ENCODE measurements at places on chromosomes 3 and 15.

DNA sequence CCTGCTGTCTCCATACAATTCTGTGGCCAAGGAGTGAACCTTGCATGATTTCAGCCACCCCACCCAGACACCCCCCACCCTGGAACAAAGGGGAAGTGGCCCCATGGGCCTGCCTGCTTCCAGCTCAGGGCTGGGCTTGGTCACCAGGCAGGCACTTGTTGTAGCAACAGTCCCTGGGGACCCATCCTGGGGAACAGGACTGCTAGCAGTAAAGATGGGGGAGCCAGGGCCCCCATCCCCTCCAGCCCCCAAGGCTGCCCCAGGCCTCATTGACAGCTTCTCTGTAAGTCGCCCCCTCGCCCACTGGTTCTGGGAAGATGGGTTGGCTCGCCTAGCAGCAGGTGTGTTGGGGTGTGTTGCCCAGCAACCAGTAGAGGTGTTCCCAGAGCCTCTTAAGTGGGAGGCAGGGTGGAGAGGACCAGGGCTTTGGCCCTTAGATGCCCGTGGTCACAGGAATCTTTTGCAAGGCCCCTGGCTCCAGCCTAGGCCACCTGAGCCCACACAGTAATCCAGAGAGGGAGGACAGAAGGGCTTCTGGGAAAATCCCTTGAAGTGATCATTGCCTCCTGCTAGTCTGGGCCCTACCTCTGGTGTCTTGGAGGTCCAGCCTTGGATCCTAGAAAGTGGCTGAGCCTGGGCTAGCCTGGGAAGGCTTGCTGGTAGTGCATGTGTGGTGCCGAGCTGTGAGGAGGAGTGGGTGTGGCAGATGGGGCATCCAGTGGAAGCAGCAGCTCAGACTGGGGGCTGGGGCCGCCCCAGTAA, 48.9 kb downstream of the CYP11A1 start:
- DNase-seq = no peak

- DNase-seq = peak; percentile 92
These were observed 28.7 kb downstream of the HDGFL3 start for GRCh38 chr15:83178869-83179325.

DNA sequence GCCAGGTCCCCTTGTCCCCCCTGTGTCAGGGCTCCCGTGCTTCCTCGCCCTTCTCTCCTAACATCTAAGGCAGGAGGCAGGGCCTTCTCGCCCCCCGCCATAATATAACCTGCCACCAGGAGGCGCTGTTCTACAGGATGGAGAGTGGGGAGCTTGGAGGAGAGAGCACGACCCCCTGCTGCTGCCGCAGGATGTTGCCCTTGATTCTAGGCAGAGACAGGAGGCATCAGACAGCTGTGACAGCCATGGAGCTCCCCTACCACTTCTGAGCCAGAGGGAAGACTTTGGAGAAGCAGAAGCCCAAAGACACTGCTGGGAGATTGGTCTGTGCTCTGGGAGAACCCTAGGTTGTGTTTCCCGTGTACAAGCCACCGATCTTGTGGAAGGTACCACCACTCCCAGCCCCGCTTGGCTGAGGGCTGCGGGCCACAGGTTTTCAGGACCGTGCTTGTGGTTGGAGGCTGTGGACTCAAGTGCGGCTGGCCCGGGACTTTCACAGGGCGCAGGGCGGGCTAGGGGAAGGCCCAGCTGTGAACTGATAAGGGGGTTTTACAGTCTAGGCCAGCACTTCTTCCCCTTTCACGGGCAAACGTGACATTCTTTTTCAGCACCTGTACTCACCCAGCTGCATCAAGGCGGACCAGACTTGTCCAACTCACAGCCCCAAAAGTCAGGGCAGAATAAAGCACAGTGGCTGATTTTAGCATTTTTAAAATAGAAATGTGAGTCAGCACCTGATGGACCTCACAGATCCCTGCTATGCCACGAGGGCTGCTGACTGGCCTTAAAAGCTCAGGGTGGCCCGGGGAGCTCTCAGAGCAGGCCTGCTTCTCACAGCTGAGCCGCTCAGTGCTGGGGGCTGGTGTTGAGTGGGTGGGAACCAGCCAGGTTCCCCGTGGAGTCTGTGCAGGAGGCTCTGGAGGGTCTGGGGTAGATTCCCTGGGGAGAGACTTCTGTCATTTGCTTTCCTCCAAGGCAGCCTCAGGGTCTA, 2.6 kb upstream of the TIGIT start:
- DNase-seq = peak; percentile 47

DNA sequence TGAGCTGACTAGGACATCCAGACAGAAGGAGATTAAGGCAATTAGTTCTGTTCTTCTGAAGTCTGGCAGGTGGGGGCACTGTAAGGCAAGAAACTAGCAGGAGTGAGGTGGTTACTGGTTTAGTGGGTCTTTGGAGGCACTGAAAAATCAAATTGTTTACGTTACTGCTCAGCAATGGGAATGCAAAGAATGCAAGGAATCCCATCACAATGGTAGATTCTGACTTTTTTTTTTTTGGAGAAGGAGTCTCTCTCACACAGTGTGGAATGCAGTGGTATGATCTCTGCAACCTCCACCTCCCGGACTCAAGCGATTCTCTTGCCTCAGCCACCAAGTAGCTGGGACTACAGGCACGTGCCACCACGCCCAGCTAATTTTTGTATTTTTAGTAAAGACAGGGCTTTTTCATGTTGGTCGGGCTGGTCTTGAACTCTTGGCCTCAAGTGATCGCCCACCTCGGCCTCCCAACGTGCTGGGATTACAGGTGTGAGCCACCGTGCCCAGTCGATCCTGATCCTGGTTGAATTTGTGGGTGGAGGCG, 16.4 kb downstream of the FAM107A start:
- no peak for DNase-seq

GRCh38 chr3:72745146-72745999, 102.9 kb downstream of the SHQ1 start:
- DNase-seq = peak; percentile 4

DNA sequence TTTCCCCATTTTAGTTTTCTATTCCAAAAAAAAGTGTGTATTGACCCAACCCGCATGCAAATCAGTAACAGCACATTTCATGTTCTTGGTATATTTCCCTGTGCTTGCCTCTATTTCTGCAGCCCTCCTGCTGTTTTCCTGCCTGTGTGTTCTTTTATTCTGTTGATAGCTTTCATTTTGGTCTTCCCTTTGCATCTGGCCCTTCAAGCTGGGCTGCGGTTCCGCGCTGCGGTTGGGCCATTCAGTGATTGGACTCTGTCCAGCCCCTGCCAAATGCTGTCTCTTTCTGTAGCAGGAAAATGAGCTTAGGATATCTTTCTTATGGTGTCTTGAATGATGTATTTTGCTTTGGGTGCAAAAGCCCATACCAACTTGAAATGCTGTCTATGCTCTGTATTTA, 49.9 kb downstream of the ZNF621 start:
- no peak for DNase-seq

DNA sequence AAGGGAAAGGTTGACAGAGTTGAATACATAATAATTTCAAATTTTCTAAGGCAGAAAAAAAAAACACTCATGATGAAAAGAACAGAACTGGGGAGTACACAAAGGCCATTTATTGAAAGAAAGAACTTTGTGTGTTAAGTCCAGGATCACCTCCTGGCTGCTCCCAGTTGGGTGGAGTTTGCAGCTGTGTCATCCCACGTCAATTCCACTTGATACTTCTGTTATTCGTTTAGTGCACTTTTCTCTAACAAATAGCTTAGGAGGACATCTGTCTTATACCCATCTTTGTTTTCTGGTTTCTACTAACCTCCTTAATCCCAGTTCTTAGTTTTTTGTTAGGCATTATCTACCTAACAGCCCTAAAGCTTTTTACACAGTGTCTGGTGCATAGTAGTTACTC, 44.7 kb downstream of the SGO1 start:
- DNase-seq = no peak

DNA sequence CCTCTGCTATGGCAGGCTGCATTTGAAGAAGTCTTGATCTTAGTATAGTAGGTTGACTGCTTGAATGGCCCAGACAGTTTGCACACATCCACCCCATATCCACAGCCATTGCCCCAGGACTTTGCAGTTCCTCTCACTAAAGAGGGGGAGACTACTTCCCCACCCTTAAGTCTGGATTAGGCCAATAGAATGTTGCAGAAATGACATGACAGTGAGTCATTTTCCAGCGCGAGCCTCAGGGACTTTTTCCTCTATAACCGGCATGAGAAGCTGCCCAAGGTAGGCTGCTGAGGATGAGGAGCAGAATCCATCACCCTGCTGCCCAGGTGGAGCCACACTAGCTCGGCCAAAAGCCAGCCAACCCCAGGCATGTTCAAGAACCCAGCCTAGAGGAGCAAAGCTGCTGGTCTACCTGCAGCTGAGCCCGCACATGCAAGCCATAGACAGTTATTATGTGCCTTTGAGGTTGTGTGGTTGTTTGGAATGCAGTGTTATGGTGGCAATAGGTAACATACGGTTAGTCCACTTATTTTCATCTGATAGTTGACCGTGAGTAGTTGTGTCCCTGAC, 113.9 kb downstream of the TLE3 start:
- DNase-seq = no peak

DNA sequence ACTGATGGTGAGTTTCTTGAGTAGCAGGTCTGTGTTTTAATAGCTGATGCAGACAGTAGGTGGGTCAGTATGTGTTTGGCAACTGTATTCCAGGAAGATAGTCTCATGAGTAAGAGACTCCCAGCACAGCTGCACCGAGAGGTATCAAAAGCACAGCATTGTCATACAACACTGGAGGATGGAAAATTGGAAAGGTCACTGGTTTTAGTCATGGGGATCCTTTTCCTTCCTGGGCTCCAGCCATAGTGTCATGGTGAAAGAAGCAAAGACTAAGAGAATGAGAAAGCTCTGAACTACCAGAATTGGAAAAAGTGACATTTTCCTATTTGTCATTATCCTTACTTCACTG, 61.5 kb downstream of the P3H2 start:
- DNase-seq = no peak

GRCh38 chr3:86547692-86548091, 443.3 kb downstream of the VGLL3 start:
- no peak for DNase-seq

DNA sequence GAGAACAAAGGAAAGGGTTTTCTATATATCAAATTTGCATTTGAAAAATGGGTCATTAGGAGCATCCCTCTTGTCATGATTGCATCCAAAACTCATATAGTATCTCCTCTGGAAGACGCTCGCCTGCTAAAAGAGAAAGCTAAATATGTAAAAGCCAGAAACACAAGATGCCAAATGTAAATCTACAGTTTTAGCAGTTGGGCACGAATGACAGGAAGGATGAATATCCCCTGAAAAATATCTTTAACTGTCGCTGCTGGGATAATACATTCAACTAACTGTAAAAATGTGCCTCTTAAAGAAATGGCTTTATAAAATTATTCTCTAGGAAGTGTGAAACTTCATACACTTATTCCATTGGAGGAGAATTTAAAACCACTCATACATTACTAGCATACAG, 101.7 kb downstream of the DCLK3 start:
- no peak for DNase-seq

GRCh38 chr3:147390589-147391569, 15.5 kb downstream of the ZIC4 start:
- no peak for DNase-seq

DNA sequence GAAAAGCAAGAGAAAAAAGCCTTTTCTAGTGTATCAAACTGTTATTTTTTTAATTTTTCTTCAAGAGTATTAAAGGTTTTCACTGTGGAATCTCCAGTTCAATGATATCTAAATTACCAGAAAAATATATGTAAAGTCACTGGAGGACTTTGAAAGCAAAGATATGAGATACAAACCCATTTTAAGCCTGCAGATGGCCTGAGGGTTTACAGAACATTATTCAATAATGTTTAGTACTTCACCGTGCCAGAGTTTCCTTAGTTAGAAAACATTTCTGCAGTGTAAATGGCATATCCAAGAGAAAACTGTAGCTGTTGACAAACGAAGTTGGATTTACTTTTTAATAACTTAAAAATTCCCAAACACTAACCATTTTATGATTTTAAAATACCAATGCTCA, 529.4 kb upstream of the AGTR1 start:
- DNase-seq = no peak

DNA sequence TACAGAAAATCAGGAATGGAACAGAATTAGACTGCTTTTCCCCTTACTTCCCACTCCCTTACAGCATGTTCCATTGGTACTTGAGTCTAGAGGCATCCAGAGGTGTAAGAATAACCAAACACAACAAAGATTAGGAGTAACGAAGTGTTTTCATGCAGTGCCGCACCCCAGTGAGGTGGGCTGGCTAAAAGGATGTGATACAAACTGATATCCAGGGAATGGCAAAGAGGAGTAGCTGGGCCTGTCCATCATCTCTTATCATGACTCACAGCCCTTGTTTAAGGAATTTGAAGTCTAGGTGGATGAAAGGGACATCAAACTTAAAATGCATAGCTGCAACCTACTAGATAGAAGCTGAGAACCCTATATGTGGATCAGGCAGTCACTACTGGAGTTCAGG, 16.4 kb downstream of the SCG5 start:
- no peak for DNase-seq

- peak; percentile 49 for DNase-seq
These were observed 21.3 kb downstream of the VGLL3 start for GRCh38 chr3:86969500-86970189.

DNA sequence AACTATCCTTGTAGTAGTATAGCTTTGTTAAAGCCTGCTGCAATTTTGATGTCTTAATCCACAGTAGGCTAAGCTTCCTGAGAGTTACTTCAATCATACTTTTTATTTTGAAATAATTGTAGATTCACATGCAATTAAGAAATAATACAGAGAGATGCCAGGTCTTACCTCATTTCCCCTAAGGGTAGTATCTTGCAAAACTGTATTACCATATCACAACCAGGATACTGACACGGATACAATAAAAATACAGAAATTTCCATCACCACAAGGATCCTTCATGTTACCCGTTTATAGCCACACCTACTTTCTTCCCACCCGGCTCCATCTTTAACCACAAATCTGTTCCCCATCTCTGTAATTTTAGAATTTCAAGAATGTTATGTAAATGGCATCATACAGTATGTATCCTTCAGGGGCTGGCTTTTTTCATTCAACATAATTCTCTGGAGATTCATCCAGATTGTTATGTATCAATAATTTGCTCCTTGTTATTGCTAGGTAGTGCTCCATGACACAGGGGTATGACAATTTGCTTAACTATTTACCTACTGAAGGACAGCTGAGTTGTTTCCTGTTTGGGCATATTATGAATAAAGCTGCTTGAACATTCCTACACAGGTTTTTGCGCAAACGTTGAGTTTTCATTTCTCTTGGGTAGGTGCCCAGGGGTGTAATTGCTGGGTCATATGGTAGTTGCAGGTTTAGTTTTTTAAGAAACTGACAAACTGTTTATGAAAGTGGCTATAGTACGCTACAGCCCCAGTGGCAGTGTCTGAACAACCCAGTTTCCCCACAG, 21.6 kb downstream of the BDH1 start:
- no peak for DNase-seq

DNA sequence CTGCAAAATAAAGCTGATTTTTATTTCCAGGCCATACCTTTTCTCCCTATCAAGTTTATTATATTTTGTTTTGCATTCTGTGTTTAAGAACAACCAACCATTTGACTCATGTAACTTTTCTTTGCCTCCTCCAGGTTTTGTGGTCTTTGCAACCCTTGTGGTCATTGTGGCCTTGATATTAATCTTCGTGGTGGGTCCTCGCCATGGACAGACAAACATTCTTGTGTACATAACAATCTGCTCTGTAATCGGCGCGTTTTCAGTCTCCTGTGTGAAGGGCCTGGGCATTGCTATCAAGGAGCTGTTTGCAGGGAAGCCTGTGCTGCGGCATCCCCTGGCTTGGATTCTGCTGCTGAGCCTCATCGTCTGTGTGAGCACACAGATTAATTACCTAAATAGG, 27.6 kb downstream of the NIPA2 start:
- DNase-seq = no peak
